Upper lobe of right lung (tissue), 1 donor: ENCODE measurements at places on chromosomes 6 and 20.

DNA sequence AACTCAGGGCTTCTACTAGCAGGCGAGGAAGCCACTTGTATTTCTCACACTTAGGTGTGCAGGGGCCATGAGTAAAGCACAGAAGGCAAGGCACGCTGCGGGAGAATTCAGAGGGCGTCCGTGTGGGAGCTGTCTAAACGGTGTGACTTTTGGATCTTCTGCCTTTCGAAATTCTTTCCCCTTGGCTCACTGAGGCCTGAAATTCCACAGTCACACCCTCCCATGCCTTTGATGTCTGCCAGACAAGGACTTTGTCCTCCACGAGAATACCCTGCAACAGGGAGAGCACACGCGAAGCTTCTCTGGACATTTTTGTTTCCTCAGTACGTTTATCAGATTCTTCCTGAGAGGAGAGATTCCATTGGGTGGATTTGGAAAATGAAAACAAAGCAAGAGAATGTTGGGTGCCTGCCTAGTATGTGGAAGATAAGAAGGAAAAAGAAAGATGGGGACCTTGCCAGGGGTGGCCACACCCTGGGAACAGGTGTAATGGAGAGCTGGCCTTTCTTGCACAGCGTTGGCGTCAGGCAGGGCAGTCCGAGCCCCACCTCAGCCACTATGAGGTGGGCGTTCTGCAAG is 235.7 kb downstream of the MYLK4 start:
- no peak for DNase-seq

DNA sequence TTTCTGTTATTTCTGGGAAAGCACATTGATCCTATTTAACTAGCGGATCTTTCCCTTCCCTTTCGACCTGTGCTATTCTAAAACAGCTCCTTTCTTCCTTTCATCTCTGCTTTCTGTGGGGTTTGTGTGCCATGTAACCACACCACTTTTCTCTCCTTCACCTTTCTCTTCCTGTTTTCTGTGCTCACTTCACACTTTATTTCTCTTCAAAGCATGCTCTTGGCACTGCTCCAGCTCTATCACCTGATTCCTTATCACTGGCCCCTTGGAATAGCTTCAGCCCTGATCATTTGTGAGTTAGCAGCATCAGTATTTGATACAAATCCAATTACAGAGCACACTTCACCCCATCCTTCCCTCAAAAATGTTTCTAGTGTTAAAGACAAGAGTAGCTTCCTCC is 8.1 kb upstream of the METTL24 start:
- DNase-seq: no peak

- DNase-seq: no peak
Measured at GRCh38 chr20:45630371-45630770, 713 bp downstream of the WFDC9 start.

DNA sequence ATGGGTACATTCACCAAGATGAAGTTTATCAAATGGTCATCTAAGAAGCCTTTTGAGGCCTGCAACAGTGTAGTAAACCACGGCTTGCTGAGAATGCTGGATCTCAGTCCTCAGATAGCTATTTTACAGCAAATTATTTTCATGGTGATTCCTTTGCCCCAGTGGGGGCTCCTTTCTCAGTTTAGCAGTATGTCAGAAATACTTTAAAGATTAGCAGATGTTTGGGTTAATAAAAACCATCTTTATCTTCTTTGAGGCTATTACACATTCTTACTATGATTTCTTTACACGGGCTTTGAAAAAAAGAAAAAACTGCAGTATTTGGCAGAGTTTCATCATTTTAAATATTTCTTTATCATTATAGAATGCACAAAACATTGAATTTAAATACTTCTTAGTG is 10.7 kb downstream of the MYLIP start:
- DNase-seq: no peak

GRCh38 chr6:100381111-100381510 is 83.6 kb downstream of the SIM1 start:
- no peak for DNase-seq

DNA sequence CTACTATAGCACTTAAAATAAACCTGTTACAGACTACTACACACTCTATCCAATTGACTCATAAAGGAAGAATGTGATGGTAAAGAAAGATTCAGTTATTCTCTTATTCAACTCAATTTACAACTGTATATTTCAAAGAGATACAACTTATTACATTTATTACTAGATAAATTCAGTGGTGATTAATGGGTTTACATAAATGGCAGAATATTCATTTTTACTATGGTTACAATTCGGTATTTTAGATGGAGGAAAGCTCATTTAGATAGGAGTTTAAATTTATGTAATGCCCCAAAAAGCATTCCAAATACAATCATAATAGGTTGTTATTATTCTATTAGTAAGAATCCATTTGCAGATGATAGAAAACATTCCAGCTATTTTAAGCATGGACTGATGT is 439.1 kb upstream of the OPRM1 start:
- no peak for DNase-seq

GRCh38 chr6:170025935-170026750 is 264.7 kb downstream of the DLL1 start:
- DNase-seq: peak; percentile 88

DNA sequence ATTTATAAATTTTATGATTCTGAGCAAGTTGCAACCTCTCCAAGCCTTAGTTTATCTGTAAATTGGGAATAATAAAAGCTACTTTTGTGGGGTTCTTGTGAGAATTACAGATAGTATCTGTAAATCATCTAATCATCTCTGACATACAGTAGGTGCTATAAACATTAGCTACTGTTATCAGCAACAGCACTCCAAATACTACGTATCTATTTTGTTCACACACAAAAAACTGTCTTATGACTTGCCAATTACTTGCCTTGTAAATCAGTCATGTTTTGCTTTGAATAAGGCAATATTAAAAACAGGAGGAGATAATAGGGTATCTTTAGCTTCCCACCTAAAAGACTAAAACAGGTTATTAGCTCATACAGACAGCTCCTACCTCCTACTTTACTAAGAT is 36.7 kb downstream of the DTNBP1 start:
- no peak for DNase-seq

DNA sequence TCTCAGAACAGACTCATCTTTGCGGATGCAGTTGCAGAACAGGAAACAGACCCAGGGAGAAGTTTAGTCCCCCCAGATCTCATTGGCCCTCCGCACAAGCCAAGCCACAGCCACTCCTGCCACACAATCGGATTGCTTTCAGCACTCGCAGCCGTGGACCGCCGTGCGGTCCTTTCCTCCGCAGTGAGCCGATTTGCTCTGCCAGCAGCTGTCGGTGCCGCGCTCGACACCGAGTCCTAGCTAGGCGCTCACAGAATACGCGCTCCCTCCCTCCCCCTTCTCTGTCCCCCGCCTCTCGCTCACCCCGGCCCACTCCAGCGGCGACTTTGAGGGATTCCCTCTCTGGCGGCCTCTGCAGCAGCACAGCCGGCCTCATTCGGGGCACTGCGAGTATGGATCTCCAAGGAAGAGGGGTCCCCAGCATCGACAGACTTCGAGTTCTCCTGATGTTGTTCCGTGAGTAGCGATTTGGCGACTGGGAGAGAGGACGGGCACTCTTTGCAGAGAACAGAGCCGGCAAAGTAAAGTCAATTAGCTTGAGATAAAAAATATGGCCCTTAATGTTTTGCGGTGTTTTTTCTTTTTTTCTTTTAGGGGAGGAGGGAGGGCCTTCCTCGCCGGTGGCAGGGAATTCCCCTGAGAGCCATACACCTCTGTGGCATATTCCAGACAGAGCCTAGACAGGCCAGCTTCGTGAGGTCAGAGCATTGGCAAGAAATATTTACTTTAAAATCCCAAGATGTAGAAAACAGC is at the start of gene LAMP5:
Gene LAMP5 (plus strand): TSS at position 130 of the 753 bp plus-strand sequence. CDS start 263 bp downstream, at position 393.
- DNase-seq: no peak

DNA sequence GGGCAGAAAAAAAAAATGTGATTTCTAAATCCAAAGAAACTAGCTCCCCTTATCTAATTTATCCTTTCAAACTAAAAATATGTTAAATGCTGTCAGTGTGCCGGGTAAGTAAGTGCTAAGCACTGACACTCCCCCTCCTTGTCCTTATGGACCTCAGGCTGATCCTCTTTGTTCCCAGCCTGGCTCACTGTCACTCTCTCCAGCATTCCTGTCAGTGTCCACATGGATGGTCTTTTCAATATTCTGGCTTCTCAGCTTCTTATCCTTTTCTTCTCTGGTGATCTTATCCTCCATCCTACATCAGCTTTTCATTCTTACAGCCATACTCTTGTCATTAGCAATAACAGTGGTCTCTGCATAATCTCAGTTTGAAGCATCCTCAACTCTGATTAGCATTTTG is 55.0 kb downstream of the BCKDHB start:
- DNase-seq: no peak

GRCh38 chr6:164106345-164106769 is 691.8 kb downstream of the QKI start:
- no peak for DNase-seq

GRCh38 chr20:47501116-47501481 is 588 bp upstream of the NCOA3 start:
- no peak for DNase-seq

DNA sequence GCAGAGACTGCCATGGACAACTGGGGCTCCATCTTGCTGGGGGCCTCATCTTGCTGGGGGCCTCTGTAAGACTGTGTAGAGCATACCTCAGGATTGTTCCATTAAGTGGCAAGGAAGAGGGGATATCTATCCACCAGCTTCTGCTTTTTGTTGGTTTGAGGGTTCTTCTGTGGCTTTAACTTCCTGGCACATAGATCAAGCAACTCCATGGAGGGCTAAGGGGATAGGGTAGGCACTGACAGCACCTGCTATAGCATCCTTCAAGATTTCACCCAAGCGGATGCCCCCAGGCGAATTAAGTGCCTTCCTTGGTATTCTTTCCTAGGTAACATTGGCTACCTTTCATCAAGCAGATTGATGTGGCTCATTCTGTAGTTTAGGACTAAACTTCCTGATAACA is 3.8 kb upstream of the LRRN4 start:
- DNase-seq: no peak

DNA sequence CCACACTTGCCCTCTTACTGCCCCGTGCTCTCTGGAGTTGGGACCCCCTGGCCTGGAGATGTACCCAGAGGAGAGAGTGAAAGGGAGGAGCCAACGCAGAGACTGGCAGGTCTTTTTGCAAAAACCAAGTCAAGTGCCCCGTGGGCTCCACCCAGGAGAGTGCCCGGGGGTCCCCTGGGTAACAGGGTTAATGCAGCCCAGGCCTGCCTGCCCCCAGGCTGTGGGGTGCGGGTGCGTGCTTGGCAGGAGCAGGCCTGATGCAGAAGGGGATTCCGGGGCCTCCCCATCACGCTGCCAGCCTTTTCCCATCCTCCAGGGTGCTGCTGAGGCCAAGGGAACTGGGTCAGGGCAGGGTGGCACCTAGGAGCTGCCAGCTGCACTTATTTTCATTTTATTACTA is 184.4 kb downstream of the ERMARD start:
- no peak for DNase-seq

- no peak for DNase-seq
Measured at GRCh38 chr6:101728388-101728787, 334.9 kb downstream of the GRIK2 start.

- DNase-seq: peak; percentile 87
Measured at GRCh38 chr20:25000268-25000801, 7.8 kb upstream of the APMAP start.

DNA sequence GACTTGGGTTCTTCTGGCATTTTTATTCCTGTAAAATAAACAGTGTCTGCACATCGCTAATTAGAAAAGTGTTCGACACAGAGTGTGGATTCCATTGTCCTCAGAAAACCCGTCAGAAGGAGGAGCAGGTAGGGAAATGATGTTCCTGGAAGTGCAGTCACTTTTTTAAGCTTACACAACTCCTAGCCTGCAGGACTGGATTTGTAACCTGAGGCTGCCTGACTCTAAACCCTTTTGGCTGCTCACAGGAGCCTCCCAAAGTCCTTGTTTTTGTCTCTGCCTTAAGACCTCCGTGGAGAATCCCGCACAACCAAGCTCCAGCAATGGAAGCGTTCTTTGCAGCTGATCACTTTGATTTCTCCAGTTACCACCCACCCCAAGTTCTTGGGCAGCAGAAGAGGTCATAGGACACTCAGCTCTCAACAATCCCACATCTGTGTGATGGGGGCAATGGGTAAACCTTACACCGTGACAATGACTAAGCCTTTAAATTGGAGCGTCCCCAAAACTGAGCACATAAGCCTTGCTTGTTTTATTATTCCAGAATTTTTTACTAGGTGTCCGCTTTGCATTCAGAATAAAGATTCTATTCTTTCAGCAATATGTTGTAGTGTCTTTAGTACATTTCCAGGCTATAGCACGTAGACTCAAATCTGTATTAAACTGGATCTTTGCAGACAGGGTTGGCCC is 227.9 kb downstream of the TBXT start:
- no peak for DNase-seq

GRCh38 chr20:46752728-46753127 is 43.3 kb downstream of the SLC2A10 start:
- peak; percentile 77 for DNase-seq

DNA sequence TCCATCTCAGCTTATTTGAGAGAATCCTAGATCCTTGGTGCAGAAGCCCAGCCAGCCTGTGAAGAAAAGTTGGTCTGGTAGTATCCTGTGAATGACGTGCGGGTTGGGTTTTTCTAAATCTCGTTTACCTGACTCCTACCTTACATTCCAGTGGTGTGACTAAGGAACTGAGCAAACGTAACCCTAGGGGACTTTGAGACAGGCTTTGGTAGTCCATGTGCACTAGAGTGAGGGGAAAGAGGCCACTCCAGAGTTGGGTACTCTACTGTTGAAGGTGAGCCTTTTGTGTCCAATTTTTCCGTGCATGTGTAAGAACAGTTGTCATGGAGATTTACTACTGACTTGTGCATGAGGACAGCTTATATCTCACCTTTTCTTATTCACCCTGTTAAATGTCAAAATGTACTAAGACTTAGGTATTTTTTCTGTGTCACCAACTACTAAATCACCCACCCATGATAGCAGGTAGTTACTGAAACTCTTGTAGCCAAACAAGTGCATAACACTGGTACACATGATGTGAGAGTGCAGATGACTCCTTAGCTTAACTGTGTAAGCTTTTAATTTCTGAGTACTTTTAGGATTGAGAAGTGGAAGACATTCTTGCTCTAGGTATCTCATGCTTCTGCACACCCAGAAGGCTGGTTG is 26.3 kb upstream of the PLCG1 start:
- no peak for DNase-seq

DNA sequence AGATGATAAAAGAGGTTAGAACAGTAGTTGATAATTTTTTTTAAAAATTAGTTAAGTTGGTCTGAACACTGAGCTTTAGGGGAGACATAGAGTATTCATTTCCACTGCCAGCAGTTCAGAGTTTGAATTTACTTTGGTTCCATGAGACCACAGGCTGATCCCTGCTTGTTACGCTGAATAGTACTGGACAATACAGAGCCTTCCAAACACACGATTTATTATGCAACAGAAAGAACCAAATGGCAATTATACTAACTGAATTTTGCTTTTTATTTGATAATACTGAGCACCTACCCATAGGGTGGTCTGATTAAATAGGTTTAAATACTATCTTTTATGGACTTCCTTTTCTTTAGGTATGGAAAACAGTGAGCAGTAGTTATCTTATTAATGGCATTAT is 111.4 kb downstream of the POPDC3 start:
- no peak for DNase-seq
